Fibroblast of upper back skin (primary cell): ENCODE measurements at places on chromosomes 6 and 20.

DNA sequence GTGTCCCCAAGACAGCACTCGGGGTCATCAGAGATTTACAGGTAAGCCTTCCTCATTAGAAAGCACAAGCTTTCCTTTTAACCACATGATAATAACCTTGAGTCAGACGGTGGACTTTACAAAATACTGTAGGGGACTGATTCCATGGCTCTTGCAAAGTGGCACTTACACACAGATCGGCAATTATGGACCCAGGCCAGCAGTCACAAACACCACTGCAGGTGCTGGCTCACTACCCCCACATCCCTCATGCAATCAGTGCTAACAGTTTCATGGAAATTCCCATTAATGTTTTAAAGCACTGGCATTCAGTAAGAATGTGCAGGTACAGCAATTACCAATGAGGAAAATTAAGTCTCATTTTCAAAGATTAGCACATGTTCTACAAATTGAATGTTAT, 516.5 kb downstream of the PRKN start:
- DNase-seq: no peak

GRCh38 chr20:32128167-32128566, 18.7 kb downstream of the TM9SF4 start:
- no peak for DNase-seq

GRCh38 chr20:34638039-34638292, 38.9 kb downstream of the PIGU start:
- no peak for DNase-seq

DNA sequence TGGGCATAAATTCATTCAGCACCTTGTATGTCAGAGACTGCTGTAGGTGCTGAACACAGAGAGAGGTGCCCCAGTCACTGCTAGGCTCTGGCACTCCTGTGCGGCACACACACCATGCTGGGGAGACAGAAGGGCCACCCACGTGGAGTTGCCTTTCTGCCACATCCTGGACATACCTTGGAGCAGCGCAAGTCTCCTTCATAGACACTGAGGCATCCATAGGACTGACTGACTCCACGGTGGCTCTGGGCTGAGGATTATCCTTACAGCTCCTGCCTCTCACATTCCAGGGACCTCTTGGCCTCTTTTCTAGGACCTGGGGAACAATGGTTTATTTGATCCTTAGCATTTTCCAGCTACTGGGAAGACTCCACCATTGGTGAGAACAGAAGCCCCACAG, 26.0 kb upstream of the SLC22A23 start:
- no peak for DNase-seq

- DNase-seq: no peak
Measured at GRCh38 chr6:169780571-169781091, 29.2 kb downstream of the ERMARD start.

GRCh38 chr6:132471787-132472186, 41.1 kb downstream of the STX7 start:
- DNase-seq: no peak
